ENCODE measurements at places on chromosomes 1 and 21.

DNA sequence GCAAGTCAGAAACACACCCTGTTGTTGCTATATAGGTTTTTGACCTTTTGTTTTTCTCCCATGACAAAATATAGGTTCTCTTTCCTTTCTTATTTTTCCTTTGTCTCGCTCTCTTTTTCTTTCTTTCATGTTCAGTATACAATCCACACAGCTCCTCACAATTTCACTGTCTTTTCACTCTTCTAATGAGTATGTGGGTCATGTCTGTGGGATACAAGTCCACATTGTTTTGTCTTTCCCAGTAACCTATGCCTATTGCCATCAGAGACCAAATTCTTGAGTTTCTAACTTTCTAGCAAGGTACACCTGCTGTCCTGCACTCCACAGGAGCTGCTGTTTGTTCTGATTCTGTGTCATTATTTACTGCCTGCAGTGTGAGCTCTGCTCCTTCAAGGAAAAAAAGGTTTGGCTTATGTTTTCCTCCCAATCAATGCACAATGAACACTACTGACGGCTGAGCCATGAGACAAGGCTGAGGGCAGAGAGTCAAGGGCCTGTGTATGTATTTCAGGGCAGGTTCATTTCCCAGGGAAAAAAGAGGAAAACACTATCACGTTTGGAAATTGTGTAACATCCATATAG lies 453.8 kb downstream of the NEGR1 start:
- DNase-seq: no peak

DNA sequence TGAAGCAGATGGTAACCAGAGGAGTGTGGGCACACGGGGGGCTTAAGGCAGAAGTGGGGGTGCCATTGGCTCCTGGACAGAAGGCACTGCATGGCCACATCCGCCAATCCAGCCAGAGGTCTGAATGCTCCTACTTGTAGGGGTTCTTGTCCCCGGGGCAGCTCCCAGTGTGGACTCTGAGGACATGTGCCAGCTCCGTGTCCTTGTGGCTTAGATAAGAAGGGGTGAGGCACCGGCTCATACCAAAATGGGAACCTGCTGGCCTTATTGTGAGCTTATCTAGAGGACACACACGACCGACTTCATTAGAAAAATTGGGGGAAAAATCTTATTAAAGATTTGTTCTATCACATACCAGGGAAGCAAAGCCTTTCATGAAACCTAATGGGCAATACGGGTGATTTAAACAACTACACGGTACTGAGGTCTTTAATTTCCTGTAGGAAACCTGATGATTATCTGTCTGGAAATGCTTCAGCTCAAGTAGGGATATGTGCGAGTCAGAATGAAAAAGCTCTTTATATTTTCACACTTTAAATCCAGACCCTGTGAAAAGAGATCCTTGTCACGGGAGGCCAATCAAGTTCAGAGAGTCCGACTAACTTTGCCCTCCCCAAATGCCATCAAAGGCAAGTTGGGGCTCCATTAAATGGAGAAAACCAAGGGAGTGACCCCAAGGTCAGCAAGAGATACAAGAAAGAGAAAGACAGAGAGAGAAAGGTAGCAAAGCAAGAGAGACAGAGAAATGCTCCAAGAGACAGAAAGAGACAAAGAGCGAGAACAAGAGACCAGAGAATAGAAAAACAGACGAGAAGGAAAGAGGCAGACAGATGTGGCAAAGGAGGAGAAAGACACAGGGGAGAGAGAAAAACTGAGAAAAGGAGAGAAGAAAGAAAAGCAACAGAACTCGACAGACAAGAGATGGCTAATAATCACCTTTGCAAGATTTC lies 14.1 kb upstream of the KCNN3 start:
- no peak for DNase-seq

GRCh38 chr1:33180226-33180910 lies 1.5 kb downstream of the TRIM62 start:
- DNase-seq: no peak

- no peak for DNase-seq
Observed at GRCh38 chr1:237341391-237341790, 299.4 kb downstream of the RYR2 start.

- peak; percentile 83 for DNase-seq
Observed at GRCh38 chr1:173420330-173420806, 56.8 kb upstream of the PRDX6 start.

- DNase-seq: no peak
Observed at GRCh38 chr21:42703965-42704364, 50.5 kb downstream of the PDE9A start.

GRCh38 chr1:246797597-246797996 lies 73.4 kb downstream of the SCCPDH start:
- no peak for DNase-seq

GRCh38 chr1:158930504-158930903 lies 848 bp upstream of the PYHIN1 start:
- DNase-seq: no peak

GRCh38 chr1:23741609-23742008 lies 1.7 kb upstream of the ELOA start:
- no peak for DNase-seq

GRCh38 chr1:2049225-2049717 lies 940 bp upstream of the PRKCZ start:
- DNase-seq: peak; percentile 70

GRCh38 chr1:208344202-208344857 lies 100.1 kb upstream of the PLXNA2 start:
- DNase-seq: no peak

GRCh38 chr1:73033640-73034039 lies 751.3 kb upstream of the NEGR1 start:
- no peak for DNase-seq

DNA sequence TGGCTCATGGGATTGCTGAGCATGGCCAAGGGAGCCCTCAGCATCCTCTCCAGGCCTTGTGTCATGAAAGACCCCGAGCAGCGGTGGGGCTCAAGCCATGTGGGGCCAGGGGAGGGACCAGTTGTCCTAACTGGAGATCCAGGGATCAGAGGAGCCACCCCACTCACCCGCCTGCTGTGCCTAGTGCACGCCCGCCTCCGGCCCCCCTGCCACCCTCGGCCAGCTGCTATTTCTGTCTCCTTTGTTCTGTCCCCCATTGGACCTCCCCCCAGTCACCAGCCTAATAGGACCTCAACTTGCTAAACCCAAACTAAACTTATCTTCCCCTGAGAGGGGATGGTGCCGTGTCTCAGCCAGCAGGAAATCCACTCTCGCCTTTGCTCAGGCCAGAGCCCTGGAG lies 44.4 kb downstream of the TP73 start:
- no peak for DNase-seq

DNA sequence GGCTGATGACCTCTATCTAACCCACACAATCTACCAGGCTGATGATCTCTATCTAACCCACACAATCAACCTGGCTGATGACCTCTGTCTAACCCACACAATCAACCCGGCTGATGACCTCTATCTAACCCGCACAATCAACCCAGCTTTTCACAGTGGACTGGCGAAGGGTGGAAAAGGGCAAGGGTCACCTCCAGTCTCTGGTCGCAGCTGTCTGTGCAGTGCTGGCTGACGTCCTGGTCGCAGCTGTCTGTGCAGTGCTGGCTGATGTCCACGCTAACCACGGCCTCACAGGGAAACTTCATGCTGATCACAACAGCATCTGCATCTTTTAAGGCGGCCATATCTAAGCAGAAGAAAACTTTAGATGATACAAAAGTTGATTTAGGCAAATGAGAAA lies 12.2 kb upstream of the CCDC27 start:
- DNase-seq: no peak

DNA sequence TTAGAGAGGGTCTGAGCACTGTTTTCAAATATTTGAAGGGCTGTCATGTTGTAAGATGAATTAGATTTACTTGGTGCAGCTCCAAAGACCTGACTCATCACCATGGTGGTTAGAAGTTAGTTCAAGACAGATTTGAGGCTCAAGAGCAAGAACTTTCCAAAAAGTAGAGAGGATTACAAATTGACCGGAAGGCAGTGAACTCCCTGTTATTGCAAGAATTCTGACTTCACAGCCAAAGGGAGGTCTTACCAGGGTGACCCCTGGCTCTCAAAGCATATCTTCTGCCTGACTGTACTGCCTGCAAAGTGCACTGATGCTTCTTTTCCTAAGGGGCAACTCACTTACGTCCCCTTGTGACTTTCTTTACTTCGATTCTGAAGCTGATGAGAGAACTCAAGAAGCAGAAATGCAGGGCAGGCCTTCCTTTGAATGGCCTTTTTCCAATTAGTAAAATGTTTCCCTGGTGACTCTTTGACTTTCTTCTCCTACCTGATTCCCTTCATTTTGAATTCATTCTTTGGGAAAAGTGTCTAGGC lies 86.4 kb downstream of the NAV1 start:
- peak; percentile 8 for DNase-seq

All from RKO (cell line).